ENCODE measurements at places on chromosomes 12 and 14. TPM values are rescaled to one million over a fixed set of nuclear protein-coding genes. Genes with fewer than 3 reads are reported as not detected.

GPR137C gene
- 0.25 TPM for polyA plus RNA-seq

GRIP1 gene
- 0.31 TPM for polyA plus RNA-seq

SLC25A21 gene
- 0.40 TPM for polyA plus RNA-seq

KRT2 gene
- not detected for polyA plus RNA-seq

OASL gene
- 54.7 TPM for polyA plus RNA-seq

GON7 gene
- polyA plus RNA-seq = 25.9 TPM

SYT1 gene
- polyA plus RNA-seq = 0.75 TPM

ASIC1 gene
- polyA plus RNA-seq = 2.6 TPM

IAPP gene
- 1.2 TPM for polyA plus RNA-seq

GPX2 gene
- polyA plus RNA-seq = 167 TPM

AQP6 gene
- 0.58 TPM for polyA plus RNA-seq

ITGB7 gene
- polyA plus RNA-seq = 1.7 TPM

GPD1 gene
- 1.4 TPM for polyA plus RNA-seq

GALNT16 gene
- polyA plus RNA-seq = 0.53 TPM

KRT83 gene
- polyA plus RNA-seq = not detected

DEGS2 gene
- polyA plus RNA-seq = 7.7 TPM

RFC5 gene
- polyA plus RNA-seq = 7.1 TPM

ADAMTS20 gene
- polyA plus RNA-seq = not detected

PPP1R1A gene
- 5.9 TPM for polyA plus RNA-seq

CCDC175 gene
- polyA plus RNA-seq = not detected

B4GALNT3 gene
- polyA plus RNA-seq = 20.8 TPM

ABCB9 gene
- 1.2 TPM for polyA plus RNA-seq

COX14 gene
- 148 TPM for polyA plus RNA-seq

NPFF gene
- polyA plus RNA-seq = not detected

ATXN2 gene
- polyA plus RNA-seq = 16.1 TPM

OR9K2 gene
- polyA plus RNA-seq = not detected

DAO gene
- polyA plus RNA-seq = not detected

SERPINA6 gene
- not detected for polyA plus RNA-seq

PARP11 gene
- polyA plus RNA-seq = 3.4 TPM

MFAP5 gene
- polyA plus RNA-seq = 20.6 TPM

Data from stomach (tissue), 19 donors.